ENCODE measurements at places on chromosomes 6 and 20. TPM values are rescaled to one million over a fixed set of nuclear protein-coding genes. Genes with fewer than 3 reads are reported as not detected.

The C20orf202 gene
- 0.07 TPM for polyA plus RNA-seq

The HLA-DQA1 gene
- polyA plus RNA-seq: 2.1 TPM

The CGA gene
- not detected for polyA plus RNA-seq

The SMOC2 gene
- 0.53 TPM for polyA plus RNA-seq

The PHACTR1 gene
- 0.67 TPM for polyA plus RNA-seq

The GGTLC1 gene
- not detected for polyA plus RNA-seq

The ECT2L gene
- polyA plus RNA-seq: 0.32 TPM

The ZC3H12D gene
- 0.07 TPM for polyA plus RNA-seq

The MEP1A gene
- polyA plus RNA-seq: 0.08 TPM

The YTHDF1 gene
- 6.8 TPM for polyA plus RNA-seq

The PKHD1 gene
- polyA plus RNA-seq: 0.86 TPM

The KHDC1 gene
- 0.16 TPM for polyA plus RNA-seq

The ARMC2 gene
- 0.94 TPM for polyA plus RNA-seq

The SLC22A16 gene
- not detected for polyA plus RNA-seq

The NR2E1 gene
- polyA plus RNA-seq: not detected

The PTK6 gene
- polyA plus RNA-seq: 0.36 TPM

The CD24 gene
- 14.4 TPM for polyA plus RNA-seq

The SLC16A10 gene
- polyA plus RNA-seq: 1.8 TPM

The DEF6 gene
- polyA plus RNA-seq: 1.6 TPM

The ULBP3 gene
- polyA plus RNA-seq: 0.88 TPM

The LZTS3 gene
- polyA plus RNA-seq: 1.9 TPM

The SLC12A5 gene
- 1.5 TPM for polyA plus RNA-seq

The PGC gene
- 0.05 TPM for polyA plus RNA-seq

The LRRC73 gene
- 0.10 TPM for polyA plus RNA-seq

The LHFPL5 gene
- not detected for polyA plus RNA-seq

The ABHD16A gene
- polyA plus RNA-seq: 26.6 TPM

The GNAS-AS1 gene
- 0.09 TPM for polyA plus RNA-seq

The ADGRG6 gene
- polyA plus RNA-seq: 33.6 TPM

The HLA-DQB1 gene
- 1.9 TPM for polyA plus RNA-seq

The PTPRT gene
- 0.42 TPM for polyA plus RNA-seq

The CST7 gene
- polyA plus RNA-seq: 3.7 TPM

The MARCKS gene
- 5.1 TPM for polyA plus RNA-seq

The OPRL1 gene
- polyA plus RNA-seq: 0.04 TPM

The RNF217 gene
- polyA plus RNA-seq: 2.3 TPM

The HCRTR2 gene
- not detected for polyA plus RNA-seq

All from liver (tissue), 10 donors.